ENCODE measurements at places on chromosomes 3 and 15.

- DNase-seq: peak; percentile 14
Observed at GRCh38 chr3:15520185-15520584, 1.3 kb downstream of the COLQ start.

DNA sequence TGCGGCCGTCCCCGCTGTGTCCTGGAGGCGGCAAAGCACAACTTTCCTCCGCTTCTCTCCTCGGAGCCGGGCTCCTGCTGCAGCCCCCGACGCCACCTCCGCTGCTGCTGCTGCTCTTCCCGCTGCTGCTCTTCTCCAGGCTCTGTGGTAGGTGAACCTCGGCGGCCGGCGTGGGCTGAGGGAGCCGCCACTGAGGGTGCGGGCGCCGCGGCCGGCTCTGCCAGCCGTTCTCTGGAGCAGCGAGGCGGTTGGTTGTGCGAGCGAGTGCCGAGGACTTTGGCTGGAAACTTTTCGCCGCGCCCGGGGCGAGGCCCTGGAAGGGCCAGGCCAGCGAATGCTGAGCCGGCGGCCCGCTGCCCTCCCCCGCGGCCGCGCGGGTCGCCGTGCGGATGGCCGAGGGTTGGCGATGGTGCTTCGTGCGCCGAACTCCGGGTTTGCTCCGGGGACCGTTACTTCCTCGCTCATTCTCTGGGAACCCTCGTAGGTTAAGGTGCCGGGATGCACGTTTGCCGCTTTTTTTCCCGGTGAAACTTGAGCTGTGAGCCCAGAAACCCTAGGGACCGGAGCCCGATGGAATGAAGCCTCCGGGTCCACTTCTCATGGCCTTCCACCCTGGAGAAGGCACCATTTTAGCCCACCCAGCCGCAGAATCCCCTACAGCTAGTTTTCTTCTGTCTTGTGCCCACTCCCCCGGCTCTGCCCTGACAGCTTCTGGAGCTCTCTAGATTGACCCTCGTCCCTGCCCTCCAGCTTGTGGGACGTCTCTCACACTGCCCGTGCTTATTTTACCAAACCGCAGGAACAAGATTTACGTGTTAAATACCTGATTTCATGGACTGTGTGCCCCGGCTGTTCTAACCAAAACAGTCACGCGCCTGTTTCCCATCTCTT, 660 bp downstream of the NECTIN3 start:
- DNase-seq: peak; percentile 17

DNA sequence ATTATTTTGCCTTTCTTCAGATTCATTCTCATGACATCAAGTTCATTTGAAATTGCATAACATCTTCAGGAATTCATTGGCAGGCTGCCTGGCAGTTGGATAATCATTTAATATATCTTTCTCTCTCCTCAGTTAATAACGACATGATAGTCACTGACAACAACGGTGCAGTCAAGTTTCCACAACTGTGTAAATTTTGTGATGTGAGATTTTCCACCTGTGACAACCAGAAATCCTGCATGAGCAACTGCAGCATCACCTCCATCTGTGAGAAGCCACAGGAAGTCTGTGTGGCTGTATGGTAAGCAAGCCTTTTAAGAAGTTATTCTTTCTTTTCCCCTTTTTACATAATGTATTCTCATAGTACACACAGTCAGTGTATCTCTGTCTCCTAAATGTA, 38.2 kb downstream of the TGFBR2 start:
- DNase-seq: peak; percentile 76

DNA sequence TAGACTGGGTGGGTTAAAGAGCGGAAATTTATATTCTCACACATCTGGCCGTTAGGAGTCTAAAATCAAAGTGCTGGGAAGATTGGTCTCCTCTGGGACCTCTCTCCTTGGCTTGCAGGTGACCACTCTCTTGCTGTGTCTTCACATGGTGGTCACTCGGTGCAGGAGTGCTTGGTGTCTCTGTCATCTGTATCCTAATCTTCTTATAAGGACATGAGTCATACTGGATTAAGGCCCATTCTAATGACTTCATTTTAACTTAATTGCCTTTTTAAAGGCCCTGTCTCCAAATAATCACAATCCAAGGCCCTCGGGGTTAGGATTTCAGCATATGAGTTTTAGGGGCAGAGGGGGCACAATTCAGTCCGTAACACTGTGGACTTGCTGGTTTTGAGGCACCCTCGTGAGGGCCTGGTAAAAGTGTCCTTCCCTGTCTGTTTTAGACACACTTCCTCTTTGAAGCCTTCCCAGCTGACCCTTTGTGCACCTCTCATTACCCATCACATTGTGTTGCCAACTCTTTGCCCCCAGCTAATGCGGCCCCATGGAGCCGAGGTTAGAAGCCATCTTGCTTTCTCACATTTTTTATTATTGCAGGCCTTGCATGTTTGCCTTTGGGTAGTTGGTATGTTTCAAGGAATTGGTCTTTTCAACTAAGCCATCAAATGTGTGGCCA, 3.2 kb downstream of the XYLB start:
- DNase-seq: no peak

DNA sequence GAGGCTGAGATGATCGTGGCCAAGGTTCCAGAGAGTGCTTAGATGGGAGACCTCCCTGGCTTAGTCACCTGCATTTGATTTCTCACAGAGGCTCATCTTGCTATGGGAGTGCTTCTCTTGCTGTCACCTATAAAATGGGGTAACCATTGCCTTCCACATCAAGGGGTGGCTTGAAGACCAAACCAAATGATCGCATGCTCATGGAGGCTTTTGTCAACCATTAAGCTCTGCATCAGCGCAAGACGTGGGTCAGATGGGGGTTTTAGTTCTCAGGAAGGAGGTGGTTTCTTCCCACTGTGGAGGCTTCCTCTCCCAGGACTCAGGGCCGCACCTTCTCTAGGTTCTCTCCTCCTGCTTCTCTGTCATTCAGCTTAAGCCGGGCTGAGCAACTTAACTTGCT, 27.4 kb upstream of the NOX5 start:
- no peak for DNase-seq

GRCh38 chr3:135918600-135918999, 46.9 kb upstream of the PPP2R3A start:
- no peak for DNase-seq

DNA sequence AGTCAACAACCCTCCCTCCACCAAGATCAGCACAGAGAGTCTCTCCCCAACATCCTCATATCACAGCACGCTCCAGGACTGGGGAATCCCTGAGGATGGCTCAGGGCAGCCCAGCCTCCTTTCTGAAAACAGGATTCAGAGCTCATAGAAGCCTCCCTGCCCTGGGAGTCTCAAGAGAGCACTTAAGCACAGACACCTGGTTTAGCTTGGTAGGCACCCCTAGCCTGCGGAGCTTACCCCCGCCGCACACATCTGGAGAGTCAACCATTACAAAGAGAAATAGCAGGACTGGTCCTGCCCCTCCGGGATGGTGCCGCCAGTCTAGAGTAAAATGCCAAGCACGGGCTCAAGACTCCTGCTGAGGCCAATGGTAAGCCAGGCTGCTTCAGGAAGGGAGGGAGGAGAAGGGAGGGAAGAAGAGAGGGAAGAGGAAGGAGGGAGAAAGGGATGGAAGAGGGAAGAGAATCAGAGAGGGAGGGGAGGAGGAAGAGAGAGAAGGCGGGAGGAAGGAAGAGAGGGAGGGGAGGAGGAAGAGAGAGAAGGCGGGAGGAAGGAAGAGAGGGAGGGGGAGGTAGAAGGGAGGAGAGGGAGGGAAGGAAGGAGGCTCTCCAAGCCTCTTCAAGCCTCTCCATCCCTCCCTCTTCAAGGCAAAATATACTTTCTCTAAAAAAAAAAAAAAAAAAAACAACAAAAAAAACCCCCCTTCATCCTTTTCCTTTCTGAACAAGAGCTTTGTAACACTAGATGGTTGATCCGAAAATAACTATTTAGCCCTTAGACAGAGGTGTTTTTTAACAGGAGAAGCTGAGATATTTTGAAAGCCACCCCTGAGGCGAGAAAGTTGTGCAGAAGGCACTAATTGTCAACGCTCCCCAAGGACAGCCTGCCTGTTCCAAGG, 278.6 kb upstream of the TLE3 start:
- no peak for DNase-seq

- no peak for DNase-seq
Observed at GRCh38 chr3:188906236-188906635, 265.5 kb upstream of the TPRG1 start.

- no peak for DNase-seq
Observed at GRCh38 chr3:10010421-10010877, 15.8 kb upstream of the FANCD2 start.
